ENCODE measurements at places on chromosomes 6 and 20. TPM values are rescaled to one million over a fixed set of nuclear protein-coding genes. Genes with fewer than 3 reads are reported as not detected.

- H3K27me3 ChIP-seq, result no peaks in the 10 kb centered on the region
- no peak for DNase-seq
- H3K36me3 ChIP-seq, result no peaks in the 10 kb centered on the region
Measured at GRCh38 chr20:31673943-31674463, 36.3 kb downstream of the COX4I2 start.

DNA sequence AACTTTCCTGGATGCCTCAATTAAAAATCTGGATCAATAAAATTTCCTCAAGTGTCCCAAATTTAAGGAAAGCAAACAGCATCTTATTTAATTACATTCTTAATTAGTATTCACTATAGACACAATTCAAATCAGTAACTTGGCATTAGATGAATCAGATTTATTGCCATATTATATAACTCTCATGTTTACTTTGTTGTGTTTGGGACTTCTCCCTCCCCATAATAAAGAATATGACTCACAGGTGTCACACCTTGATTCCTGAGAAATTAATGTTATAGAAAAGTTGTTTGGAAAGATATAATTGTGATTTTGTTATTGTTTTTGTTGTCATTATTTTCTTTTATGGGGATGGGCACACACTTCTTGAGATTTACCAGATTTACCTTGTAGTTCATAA lies 18.4 kb downstream of the EYA4 start:
- no peaks in the 10 kb centered on the region for H3K4me1 ChIP-seq
- no peak overlapping the region for H3K4me3 ChIP-seq
- H3K27me3 ChIP-seq, result no peaks in the 10 kb centered on the region
- no peak overlapping the region for H3K27ac ChIP-seq

DNA sequence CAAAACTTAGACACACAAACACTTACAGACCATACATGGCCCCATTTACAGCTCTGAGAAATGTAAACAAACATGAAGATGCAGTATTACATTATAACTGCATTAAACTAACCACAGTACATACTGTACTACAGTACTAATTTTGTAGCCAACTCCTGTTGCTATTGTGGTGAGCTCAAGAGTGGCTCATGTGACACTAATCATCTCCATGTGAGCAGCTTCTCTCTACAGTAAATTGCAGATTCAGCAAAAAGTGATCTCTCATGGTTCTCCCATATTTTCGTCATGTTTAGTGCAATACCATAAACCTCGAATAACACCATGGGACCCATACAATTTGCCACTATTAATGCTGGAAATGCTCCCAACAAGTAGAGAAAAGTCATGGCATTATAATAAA lies 860.4 kb downstream of the EPHA7 start:
- DNase-seq, result no peak
- H3K4me3 ChIP-seq, result no peak overlapping the region
- no peaks in the 10 kb centered on the region for H3K4me1 ChIP-seq

SMLR1 gene
- total RNA-seq, result 0.28 TPM

GRCh38 chr20:2237059-2237458 lies 58.7 kb upstream of the TGM3 start:
- H3K4me1 ChIP-seq, result no peaks in the 10 kb centered on the region
- peak; percentile 34 for DNase-seq
- no peaks in the 10 kb centered on the region for H3K27me3 ChIP-seq

DNA sequence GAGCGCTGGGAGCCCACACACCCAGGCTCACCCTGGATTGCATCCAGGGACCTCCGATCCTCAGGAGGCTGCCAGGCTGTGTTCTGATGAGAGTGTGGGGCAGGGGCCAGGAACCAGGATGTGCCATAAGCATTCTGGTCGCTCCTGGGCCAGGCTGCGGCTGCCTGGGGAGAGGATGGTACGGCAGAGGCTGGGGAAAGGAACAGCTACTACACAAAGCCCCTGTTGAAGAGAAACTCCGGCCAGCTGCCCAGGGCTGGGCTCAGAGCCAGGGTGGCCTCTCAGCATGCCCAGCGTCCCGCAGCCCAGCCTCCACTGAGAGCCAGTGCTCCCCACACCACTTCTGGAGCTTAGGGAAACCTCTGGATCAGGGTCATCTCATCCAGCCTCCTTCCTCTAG lies 21.7 kb upstream of the OCSTAMP start:
- H3K27me3 ChIP-seq, result no peaks in the 10 kb centered on the region
- H3K4me3 ChIP-seq, result no peak overlapping the region
- no peak overlapping the region for H3K27ac ChIP-seq
- no peak for DNase-seq
- no peaks in the 10 kb centered on the region for H3K36me3 ChIP-seq

TMEM242 gene
- total RNA-seq, result 8.5 TPM

DNA sequence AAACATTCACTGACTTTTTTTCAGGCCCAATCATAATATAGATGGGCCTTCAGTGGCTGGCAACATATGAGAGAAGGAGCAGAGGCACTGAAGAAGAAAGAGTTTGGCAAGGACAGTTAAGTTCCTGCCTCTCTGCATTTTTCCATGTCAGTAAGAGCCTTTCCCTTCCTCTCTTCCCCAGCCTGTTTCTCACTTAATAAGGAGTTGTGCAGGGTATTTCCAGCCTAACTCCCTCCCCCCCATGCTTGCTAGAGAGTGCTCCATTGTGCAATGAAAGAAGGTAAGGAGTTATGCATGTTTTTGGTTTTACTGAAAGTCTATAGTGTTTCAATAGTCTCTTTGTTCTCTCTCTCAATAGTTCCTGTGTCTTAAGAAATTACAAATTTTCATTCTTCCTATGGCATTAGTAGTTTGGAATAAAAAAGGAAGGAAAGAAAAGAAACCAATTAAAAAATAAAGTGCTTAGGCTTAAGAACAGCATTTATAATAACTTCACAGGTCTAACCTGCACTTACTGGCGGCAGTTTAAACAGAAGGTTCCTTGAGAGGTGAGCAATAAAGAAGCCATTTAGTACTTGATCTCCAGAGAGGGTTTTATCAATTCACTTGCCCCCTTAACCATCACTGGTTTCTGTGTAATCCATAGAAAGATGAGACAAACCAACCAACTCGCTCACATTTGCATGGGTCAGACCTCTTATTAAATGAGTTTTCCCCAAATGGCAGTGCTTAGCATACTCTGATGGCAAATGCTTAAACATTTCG lies 251.1 kb downstream of the PTPRT start:
- no peaks in the 10 kb centered on the region for H3K4me1 ChIP-seq
- H3K27me3 ChIP-seq, result no peaks in the 10 kb centered on the region
- no peak overlapping the region for H3K4me3 ChIP-seq
- no peak for DNase-seq
- H3K36me3 ChIP-seq, result no peaks in the 10 kb centered on the region

GRCh38 chr6:89966228-89966544 lies 71.9 kb downstream of the GJA10 start:
- no peaks in the 10 kb centered on the region for H3K4me1 ChIP-seq
- no peaks in the 10 kb centered on the region for H3K27me3 ChIP-seq
- H3K36me3 ChIP-seq, result no peaks in the 10 kb centered on the region
- H3K27ac ChIP-seq, result no peak overlapping the region
- H3K4me3 ChIP-seq, result no peak overlapping the region

LGSN gene
- not detected for total RNA-seq

DNA sequence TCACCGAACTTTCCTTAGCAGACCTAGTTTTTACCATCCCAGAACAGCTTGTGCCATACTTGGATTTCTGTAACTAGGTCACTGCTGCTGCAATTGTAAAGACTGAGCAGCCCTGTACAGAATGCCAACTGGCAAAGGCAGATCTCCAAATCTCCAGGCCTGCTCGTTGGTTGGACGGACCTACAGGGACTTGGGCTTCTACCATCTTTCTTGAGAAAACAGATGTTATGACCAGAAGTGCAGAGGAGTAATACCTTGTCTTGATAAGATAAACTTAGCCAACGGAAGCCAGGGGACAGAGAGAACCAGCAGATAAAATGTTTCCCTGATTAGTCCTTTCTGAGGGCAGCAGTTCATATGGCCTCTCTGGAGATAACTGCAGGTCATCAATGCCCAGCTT lies 304.1 kb downstream of the RFPL4B start:
- H3K4me1 ChIP-seq, result no peaks in the 10 kb centered on the region
- H3K4me3 ChIP-seq, result no peak overlapping the region
- no peaks in the 10 kb centered on the region for H3K27me3 ChIP-seq

BMP6 gene
- 0.36 TPM for total RNA-seq

HLA-DMB gene
- total RNA-seq, result 7.3 TPM

SAMD5 gene
- 17.0 TPM for total RNA-seq

DNA sequence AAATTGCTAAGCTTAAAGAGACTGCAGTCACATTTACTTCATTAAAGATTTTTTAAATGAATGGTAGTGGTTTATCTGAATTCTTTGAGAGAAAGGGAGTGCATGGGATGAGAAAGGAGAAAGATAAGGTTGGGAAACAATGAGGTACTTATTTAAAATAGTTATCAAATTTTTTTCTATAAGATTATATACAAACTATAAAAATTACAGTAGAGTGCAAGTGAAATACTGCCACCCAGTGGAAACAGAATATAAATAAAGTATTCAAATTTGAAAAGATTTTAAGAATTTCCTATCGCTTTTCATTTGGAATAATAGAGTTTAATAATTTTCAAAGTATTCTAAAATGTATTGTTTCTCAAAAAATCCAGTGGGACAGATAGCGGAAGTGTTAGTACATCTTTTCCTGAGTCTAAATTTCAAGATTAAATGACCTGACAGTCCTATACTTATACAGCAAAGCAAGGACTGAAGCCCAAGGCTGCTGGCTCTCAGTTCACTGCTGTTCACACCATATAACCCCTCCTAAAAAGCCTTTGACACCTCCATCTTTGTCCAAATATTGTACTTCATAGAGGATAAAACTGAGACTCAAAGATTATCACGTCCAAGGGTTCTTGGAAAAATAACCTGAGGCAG lies 31.1 kb downstream of the EPM2A start:
- H3K4me1 ChIP-seq, result no peaks in the 10 kb centered on the region
- no peak overlapping the region for H3K4me3 ChIP-seq
- DNase-seq, result no peak
- H3K27me3 ChIP-seq, result no peaks in the 10 kb centered on the region
- no peak overlapping the region for H3K27ac ChIP-seq

DNA sequence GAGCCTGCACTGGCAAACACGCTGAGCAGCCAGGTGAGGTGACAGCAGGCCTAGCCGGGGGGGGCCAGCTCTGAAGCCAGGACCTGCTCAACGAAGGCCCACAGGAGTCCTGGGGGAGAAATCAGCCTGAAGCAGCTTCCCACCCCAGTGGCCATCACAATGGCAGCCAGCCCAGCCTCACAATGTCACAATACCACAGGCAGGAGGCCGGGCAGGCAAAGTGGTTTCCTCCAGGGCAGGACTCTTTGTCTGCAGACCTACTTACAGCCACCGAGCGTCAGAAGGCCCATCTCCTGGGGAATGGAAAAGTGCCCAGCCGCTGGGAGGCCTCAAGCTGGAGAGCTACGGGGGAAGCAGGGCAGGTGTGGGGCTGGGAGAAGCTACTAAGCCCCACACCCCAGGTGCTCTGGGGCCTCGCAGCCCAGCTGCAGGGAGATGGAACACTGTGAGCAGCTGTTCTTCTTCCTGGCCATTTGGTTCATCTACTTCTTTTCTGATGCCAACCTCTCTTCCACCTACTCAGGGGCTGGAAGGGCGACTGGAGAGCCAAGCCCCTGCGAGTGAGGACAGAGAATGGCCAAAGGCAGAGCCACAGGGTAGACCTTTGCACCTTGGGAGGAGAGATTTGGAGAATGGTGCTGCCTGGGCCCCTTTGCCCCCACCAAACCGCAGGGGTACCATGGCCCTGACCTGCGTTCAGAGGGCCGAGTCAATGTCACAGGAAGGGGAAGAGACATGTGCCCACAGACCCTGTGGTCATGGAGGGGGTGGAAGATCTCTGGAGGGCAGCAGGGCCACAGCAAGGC lies 22.3 kb upstream of the AVP start:
- DNase-seq, result no peak
- H3K4me3 ChIP-seq, result no peak overlapping the region
- H3K4me1 ChIP-seq, result no peaks in the 10 kb centered on the region
- H3K36me3 ChIP-seq, result peaks cover 11% of the 10 kb centered on the region
- no peaks in the 10 kb centered on the region for H3K27me3 ChIP-seq

- H3K36me3 ChIP-seq, result no peaks in the 10 kb centered on the region
- DNase-seq, result no peak
- no peak overlapping the region for H3K27ac ChIP-seq
- H3K4me1 ChIP-seq, result no peaks in the 10 kb centered on the region
- no peak overlapping the region for H3K4me3 ChIP-seq
- H3K27me3 ChIP-seq, result no peaks in the 10 kb centered on the region
Measured at GRCh38 chr20:33740189-33740588, 8.4 kb downstream of the ZNF341 start.

C6orf58 gene
- not detected for total RNA-seq

DNA sequence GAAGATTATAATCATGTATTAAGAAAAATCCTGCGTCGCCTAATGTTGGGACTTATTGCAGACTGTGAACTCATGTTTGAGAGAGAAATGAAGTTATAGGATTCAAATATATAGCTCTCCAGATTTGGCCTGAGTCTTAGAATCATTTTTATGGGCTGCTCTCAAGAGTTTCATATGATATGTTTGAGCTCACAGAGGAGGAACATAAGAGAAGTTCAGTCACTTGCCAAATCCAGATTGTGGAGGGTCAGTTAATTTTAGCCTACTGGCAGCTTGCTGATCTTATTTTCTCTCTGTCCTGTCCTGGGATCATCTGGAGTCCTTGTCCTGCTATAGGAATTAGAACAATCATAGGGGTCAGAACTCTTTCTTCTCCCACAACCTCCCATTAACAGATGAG lies 186.1 kb upstream of the SUPT3H start:
- no peaks in the 10 kb centered on the region for H3K4me1 ChIP-seq
- no peak for DNase-seq
- no peak overlapping the region for H3K4me3 ChIP-seq
- H3K27ac ChIP-seq, result no peak overlapping the region
- H3K27me3 ChIP-seq, result no peaks in the 10 kb centered on the region

DNA sequence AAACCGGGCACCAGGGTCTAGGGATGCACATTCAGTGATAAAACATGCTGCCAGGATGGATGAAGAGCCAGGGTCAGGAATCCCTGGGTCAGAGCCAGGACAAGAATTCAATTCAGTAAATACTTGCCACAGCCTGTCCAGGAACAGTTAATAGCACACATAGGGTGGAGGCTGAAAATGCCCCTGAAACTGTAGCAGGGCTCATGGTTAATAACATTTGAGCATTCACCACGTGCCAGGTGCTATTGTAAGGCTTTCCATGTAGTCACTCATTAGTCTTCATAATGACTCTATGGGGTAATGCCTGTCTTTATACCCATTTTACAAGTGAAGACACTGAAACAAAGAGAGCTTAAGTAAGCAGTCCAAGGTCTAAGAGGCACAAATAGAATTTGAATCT lies 296.3 kb downstream of the LRFN2 start:
- no peaks in the 10 kb centered on the region for H3K36me3 ChIP-seq
- no peak overlapping the region for H3K4me3 ChIP-seq
- H3K4me1 ChIP-seq, result no peaks in the 10 kb centered on the region
- H3K27me3 ChIP-seq, result no peaks in the 10 kb centered on the region
- DNase-seq, result no peak

SLC12A5 gene
- not detected for total RNA-seq

- H3K36me3 ChIP-seq, result no peaks in the 10 kb centered on the region
- no peak overlapping the region for H3K27ac ChIP-seq
- H3K4me3 ChIP-seq, result no peak overlapping the region
- DNase-seq, result no peak
- no peaks in the 10 kb centered on the region for H3K27me3 ChIP-seq
Measured at GRCh38 chr6:34806738-34807453, 15.0 kb downstream of the BLTP3A start.

Measured in prostate gland (tissue), 2 donors.